Heart left ventricle (tissue), 16 donors: ENCODE measurements at places on chromosomes 13 and 19. TPM values are rescaled to one million over a fixed set of nuclear protein-coding genes. Genes with fewer than 3 reads are reported as not detected.

The LILRB1 gene
- 2.7 TPM for total RNA-seq

The ZNF90 gene
- 0.50 TPM for total RNA-seq

DNA sequence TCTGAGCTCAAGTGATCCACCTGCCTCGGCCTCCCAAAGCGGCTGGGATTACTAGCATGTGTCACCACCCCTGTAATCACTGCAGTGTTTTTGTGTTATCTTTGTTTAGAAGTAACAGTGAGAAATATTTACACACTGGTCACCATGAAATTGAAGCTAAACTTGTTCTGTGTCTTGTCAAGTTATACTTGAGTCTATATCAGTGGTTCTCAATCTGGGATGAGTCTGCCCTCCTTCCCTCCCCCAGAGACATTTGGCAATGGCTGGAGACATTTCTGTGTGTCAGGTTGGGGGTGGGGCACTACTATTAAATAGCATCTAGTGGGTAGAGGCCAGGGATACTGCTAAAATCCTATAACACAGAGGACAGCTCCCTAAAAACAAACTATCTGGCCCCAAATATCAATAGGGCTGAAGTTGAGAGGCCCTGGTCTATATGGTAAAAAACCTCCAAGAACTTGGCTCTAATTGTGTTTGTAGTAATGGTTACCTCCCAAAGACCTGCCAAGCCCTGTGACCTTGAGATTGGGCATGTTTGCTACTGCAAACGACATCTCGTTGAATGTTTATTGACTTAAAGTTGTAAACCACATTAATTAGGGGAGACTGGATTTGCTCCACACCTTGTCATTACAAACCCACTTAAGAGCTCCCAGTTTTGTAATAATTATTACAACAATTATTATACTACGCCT lies 6.9 kb downstream of the CTU1 start:
- DNase-seq, result no peak

GRCh38 chr19:33254245-33254824 lies 28.7 kb upstream of the SLC7A10 start:
- DNase-seq, result no peak

- DNase-seq, result no peak
Measured at GRCh38 chr19:46076951-46077814, 36.4 kb upstream of the IGFL4 start.
